Inflammatory macrophage treated with lipopolysaccharide for 1 hour (primary cell): ENCODE measurements at places on chromosomes 2 and 18.

DNA sequence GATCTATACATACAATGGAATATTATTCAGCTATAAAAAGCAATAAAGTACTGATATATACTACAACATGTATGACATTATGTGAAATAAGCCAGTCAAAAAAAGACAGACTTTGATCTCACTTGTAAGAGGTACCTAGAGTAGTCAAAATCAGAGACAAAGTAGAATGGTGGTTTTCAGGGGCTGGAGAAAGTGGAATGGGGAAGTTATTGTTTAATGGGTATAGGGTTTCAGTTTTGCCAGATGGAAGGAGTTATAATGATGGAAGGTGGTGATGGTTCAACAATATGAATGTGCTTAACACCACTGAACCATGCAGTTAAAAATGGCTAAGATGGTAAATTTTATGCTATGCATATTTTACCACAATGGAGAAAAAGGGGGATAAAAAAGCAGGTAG is 6.3 kb downstream of the COBLL1 start:
- DNase-seq, result no peak

GRCh38 chr2:124953921-124954320 is 928.8 kb downstream of the CNTNAP5 start:
- no peak for DNase-seq

DNA sequence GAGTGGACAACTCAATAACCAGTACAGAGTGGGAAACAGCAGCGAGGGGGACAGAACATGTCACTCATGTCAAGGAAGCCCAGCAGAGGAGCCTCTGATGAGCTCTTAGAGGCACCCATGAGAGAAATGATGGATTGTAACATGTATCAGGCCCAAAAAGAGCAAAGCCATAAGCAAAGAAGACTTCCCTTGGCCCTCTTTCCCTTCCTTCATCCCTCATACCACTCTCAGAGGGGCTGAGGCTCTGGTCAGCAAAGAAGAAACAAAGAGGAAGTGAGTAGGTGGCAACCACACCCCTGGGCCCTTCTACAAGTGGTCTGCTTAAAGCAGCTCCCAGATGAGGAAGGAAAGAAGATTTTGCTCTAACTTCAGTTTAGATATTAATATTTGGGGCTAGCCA is 112.8 kb downstream of the CDC42EP3 start:
- peak; percentile 67 for DNase-seq

DNA sequence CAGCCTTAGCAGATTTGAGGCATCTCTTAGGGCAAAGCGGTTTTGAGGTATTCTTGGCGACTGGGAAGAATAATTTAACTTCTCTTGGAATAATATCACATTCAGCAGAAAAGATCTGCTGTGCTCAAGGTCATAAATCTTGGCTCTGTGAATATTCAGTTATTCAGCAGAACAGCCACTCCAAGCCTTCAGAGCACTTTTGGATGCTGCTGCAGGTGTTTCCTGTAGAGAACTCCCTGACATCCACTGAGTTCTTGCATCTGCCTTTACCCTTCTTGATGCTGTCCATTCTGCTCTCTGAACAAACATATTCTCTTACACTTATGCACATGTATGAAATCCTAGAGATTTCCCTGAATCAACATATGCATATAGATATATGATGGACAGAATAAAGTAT is 390.3 kb downstream of the NRXN1 start:
- DNase-seq, result no peak

- peak; percentile 67 for DNase-seq
Observed at GRCh38 chr2:138827426-138828054, 47.4 kb upstream of the NXPH2 start.

DNA sequence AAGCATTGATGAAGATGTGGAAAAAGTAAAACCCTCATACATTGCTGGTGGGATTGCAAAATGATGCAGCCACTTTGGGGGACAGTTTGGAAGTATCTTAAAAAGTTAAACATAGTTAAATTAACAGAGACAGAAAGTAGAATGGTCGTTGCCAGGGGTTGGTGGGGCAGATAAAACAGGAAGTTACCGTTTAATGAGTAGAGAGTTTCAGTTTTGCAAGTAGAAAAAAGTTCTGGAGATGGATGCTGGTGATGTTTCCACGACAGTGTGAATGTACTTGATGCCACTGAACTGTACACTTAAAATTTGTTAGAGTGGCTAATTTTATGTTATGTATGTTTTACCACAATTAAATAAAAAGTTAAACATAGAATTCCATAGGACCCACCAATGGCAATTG is 44.5 kb upstream of the EGR4 start:
- no peak for DNase-seq

DNA sequence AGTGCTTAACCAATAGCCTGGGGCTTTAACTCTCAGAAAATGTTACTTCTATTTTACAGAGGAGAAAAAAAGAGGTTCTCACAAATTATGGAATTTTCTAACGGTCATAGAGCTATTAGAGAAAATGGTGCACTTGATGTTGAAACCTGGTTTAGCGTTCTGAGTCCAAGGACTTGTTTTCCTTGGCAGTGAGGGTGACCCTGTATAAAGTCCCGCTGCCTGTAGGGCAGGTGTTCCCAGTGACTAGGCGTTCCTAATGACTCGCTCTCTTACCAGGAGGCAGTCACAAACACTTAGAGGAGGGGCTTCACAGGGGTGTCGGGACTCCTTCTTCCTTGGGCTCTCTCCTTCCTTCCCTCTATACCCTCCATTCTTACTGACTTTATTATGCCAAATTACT is 175.8 kb downstream of the ACTR3 start:
- DNase-seq, result no peak

DNA sequence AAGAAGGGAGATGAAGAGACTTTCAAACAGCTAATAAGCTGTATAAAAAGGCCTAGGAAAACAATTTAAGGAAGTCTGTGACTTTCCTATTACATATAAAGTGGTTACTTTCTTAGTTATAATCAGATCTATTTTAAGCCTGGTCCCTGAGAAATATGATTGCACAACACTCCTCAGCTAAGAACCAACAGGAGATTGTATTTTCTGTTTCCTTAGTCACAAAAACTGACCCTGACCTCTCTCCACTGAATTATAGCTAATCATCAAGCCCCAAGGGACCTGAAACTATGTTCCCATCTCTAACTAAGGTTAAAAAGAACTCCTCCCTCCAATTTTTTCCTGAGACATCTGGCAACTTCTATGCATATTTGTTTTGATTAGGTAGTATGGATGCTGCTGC is 106.9 kb downstream of the ROCK1 start:
- peak; percentile 51 for DNase-seq

- no peak for DNase-seq
Observed at GRCh38 chr2:85078536-85078935, 54.7 kb upstream of the TCF7L1 start.

DNA sequence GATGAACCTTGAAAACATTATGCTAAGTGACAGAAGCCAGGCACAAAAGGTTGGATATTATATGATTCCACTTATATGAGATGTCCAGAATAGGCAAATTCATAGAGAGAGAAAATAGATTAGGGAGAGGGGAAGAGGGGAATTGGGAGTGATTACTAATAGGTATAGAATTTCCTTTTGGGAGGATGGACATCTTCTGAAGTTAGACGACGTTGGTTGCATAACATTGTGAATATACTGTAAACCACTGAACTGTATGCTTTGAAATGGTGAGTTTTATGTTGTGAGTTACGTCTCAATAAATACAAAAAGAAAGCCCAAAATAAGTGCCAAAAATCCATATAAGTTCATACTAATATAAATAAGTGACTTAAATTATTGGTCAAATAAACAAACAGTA is 18.6 kb upstream of the CYP26B1 start:
- DNase-seq, result no peak

DNA sequence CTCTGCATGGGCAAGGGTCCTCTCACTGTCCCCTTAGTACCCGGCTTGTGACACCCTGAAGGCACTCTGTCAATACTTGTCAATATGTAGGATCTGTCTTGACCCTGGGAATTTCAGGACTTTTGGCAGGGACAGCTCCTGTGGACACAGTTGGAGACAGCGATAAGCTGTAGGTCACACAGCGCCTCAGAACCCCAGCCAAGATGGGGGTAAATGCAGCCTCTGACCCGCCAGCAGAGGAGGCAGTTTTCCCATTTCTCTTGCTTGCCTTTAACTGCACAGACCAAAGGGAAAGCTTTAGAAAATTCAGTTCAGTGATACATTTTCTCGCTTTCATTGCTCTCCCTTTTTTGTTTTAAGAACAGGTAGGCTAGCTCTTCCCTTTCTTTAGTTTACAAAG is 54.8 kb upstream of the KLHL29 start:
- no peak for DNase-seq

GRCh38 chr2:12678186-12678585 is 38.5 kb upstream of the TRIB2 start:
- no peak for DNase-seq

DNA sequence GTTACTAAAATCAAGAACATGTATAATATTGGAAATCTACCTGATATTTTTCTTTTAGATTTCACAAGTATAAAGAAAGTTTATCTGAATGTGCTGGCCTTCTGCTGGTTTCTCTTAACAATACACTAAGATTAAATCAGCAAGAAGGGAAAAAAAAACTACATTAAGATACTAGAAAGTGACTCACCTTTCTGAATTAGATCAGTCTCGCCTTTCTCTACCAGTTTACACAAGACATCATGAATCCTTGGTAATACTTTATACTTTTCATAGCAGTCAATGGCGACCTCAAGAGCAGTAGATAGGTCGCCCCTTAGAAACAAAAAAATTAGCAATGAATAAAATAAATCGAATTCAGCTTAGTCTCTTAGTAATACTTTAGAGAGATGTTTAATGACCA is 61.2 kb downstream of the LRPPRC start:
- DNase-seq, result no peak

GRCh38 chr2:85619617-85620016 is 3.6 kb downstream of the USP39 start:
- no peak for DNase-seq
